ENCODE measurements at places on chromosomes 2 and 18.

DNA sequence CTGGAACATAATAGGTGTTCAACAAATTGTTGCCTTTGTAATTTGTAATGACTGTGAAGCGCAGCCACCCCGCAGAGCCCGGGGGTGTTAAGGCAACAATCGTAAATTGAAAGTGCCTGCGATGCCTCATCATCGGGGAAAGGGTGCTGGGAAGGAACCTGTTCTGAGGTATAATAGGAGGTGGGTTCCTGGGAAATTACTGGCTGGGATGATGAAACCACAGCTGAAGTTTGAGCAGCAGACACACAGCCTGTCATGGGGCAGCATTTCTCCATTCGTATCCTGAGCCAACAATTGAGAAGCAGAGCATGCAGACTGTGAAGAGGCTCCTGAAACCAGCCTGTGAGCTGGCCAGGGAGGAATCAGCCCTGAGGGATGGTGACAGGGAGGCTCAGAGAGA lies 404.0 kb upstream of the MYT1L start:
- DNase-seq, result no peak

DNA sequence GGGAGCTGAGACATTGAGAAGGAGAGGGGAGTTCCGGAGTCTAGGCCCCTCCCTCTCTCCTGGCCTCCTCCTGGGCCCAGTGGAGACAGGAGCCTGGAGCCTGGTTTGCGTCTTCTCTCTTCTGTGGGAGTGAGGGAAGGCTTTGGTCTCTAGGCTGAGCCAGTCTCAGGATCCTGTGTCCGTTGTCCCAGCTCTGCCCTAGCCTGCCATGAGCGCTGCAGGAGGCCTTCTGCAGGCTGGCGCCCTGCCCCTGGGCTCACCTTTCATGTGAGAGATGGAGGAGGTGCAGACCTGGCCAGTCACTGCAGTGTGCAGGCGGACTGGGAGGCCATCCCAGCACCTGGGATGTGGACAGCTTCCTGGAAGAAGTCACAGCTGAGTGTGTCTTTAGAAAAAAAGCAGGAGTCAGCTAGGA lies 8.7 kb downstream of the IMPA2 start:
- no peak for DNase-seq

GRCh38 chr2:200585730-200586643 lies at the start of gene AOX1:
AOX1 (plus strand) TSS chr2:200586014; CDS start chr2:200586109, 95 bp downstream.
- peak; percentile 44 for DNase-seq

DNA sequence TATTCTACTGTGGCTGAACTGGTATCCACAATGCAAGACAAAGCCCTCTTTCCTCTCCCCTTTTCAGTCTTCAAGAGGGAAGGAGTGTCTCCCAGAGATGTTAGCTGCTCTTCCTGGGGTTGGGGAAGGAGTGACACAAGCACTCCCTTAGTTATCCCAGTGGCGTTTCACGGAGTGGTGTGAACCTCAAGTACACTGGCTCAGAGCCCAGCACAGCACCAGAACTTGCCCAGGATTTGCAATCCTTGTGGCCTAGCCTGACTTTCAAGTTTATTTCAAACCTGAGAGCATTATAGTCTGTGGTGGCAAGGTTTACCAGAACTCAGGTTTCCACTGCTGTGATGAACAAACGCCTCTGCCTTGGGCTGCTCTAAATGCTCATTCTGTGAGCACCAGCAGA lies 162.5 kb downstream of the CCDC102B start:
- DNase-seq, result no peak

DNA sequence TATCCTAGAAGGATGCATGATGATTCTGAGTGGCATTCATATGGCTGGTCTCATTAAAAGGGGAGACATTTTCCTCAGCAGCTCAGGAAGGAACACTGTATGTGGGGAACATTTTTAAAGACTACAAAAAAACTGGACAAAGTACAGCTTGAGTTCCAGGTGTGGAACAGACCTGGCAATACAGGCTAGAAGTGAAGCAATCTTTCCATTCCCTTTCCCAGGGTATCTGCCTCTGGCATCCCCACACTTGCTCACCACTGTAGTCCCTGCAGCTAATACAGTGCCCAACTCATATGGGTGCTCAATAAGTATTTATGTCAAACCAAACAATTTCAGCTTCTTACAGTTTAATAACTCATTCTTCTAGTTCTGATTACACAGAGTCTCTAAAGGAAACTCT lies 8.1 kb downstream of the RNF103 start:
- no peak for DNase-seq

- DNase-seq, result no peak
These were observed 411 bp downstream of the RNASEH1 start for GRCh38 chr2:3557639-3558204.

- DNase-seq, result no peak
These were observed 151.3 kb downstream of the KCTD1 start for GRCh38 chr18:26397019-26397418.

GRCh38 chr18:13587001-13587400 lies 139.4 kb downstream of the FAM210A start:
- DNase-seq, result no peak

DNA sequence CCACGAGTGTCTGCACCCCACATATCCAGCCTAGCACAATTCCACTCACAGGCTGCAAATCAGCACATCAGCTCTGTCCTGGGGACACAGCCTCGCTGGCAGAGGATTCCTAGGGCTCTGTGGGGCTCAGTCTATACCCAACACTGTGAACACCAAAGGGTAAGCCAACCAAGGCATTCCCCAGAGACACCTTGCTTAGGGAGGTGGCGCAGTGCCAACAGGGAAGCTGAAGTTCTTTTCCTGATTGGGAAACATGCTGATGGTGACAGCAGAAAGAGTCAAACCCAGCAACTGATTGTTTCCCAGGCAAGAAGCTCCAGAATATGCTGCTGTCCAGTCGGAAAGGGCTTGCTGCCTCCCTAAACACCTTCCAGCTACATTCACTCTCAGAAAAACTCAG lies 55.8 kb downstream of the TTC32 start:
- no peak for DNase-seq

- DNase-seq, result no peak
These were observed 472.6 kb downstream of the TXNL1 start for GRCh38 chr18:56165601-56166355.

DNA sequence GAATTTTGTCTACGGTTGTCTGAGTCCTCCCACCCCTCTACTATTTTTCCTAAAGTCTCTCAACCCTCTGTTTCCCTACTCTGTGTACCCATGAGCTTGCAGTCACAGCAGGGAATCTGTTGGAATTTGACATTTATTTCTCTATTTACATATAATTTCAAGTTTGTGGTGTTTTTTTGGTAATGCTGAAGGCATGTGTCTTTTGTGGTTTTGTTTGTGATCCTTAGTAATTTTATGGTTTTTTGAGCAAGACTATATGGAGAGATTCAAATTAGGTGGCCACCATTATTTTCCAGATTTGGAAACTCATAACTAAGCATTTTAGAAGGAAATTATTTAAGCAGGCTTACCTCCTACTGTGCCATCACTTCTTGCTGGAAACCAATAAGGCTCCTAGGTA lies 27.2 kb upstream of the FBLN7 start:
- no peak for DNase-seq

DNA sequence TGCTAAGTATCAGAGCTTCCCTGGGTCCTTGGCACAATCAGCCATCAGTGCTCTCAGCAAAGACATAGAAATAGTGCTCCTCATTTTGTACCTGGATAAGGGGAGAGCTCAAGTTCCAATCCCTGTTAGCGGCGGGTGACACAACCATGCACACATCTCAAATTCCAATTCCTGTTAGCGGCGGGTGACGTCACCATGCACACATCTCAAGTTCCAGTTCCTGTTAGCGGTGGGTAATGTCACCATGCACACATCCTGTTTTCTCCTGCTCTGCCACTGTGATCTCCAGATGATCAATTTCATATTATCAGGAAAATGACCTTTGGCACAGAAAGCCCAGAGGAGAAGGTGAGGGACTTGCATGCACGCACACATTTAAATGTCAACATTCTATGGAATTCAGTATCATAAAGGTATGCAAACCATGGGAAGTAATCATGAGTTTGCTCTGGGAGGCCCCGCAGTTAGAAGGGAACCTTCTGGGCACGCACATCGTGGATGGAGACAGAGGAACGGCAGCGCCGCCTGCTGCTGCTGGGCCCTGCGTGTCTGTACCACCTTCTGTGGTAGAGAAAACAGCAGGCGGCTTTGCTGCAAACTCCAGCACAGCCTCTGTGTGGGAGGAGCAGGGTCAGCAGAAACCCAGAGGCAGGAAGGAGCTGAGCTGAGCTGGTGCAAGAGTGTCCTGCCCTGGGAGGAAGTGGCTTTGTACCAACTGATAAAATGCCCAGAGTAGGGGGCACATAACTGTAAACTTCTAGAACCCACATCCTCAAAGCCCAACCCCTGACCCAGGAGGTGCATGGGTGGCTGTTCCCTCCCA lies 77.8 kb downstream of the MBP start:
- peak; percentile 54 for DNase-seq

DNA sequence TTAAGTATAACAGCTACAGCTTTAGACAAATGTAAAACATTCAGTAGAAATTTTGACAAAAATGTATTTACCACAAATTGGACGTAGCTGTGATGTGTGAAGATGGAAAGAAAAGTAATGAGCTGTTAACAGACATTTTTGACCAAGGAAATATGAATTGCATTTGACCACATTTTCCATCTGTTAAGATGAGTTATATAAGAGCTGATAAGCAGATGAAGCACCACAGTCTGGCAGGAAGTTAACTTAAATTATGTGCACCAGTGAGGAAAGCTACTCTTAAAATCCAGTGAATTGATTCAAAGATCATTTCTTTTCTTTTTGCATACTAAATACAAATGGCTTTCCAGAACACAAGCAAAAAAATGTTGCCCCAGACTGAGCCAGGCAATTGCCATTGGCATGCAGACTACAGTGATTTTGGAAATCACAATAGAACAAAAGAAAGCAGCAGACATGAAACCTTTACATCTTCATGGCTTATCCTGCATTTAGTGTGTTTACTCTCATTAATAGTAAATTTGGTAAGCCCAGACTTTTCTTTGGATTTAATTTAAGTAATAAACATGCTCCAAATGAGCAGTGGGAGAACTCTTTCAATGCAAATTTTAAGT lies 493.7 kb downstream of the TMX3 start:
- DNase-seq, result no peak

- no peak for DNase-seq
These were observed 540.6 kb upstream of the GCFC2 start for GRCh38 chr2:76251342-76251741.

DNA sequence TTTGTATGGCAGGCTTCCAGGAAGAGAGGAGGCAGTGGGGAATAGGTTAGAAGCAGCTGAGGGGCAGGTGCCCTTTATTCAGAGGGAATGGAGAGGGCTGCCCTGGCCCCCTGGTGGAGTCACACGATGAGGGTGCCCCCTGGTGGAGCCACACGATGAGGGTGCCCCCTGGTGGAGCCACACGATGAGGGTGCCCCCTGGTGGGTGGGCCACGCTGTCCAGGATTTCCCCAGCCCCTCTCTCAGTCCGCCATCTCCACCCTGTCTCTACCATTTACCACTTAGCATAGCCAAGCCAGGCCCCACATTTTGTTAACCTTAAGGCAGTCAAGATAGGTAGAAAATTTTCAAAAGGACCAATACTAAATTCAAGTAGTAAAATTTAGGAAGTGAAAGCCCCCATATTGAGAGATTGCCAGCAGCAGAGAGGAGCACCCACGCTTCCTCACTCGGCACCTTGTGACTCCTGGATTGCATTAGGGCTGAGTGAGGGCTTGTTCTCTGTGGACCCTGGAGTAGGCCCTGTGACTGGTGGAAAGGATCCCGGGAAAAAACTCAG lies 10.4 kb upstream of the FAM228A start:
- DNase-seq, result peak; percentile 14

- no peak for DNase-seq
These were observed 15.8 kb downstream of the CWC22 start for GRCh38 chr2:179991344-179991743.

DNA sequence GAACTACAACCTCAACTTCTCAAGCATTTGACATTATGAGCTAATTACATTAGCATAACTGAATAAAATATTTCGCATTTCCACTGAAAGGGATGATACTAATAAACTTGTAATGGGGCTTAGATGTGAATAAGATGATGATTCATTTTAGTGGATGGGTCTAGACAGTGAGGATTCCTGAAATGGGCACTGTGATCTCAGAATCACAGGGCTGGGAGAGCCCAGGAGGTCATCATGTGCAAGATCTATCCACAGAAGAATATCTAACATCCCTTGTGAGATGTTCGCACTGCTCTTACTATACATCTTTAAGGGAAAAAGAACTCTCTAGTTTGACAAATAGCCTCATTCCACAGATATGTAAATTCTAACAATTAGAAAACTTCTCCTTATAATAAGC lies 245.7 kb downstream of the DYM start:
- DNase-seq, result no peak

GRCh38 chr2:226002438-226002837 lies 602.9 kb downstream of the NYAP2 start:
- no peak for DNase-seq

DNA sequence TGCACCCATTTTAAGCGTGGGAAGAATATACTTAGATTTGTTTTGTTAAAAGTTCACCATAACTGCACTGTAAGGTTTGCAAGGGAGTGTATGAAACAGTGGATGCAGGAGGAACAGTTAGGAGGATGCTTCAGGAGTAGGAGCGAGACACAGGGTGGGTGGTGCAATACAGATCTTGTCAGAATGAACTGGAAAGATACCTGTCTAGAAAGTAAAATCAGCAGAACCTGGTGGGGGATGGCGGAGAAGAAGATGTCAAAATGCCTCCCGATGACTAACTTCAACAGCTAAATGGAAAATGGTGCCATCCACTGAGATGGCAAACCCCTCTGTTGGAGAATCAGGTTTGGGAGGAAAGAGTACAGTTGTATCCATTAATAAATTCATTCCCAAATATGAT lies 18.2 kb downstream of the LANCL1 start:
- no peak for DNase-seq

- no peak for DNase-seq
These were observed 58.7 kb downstream of the DTNB start for GRCh38 chr2:25614711-25615110.

DNA sequence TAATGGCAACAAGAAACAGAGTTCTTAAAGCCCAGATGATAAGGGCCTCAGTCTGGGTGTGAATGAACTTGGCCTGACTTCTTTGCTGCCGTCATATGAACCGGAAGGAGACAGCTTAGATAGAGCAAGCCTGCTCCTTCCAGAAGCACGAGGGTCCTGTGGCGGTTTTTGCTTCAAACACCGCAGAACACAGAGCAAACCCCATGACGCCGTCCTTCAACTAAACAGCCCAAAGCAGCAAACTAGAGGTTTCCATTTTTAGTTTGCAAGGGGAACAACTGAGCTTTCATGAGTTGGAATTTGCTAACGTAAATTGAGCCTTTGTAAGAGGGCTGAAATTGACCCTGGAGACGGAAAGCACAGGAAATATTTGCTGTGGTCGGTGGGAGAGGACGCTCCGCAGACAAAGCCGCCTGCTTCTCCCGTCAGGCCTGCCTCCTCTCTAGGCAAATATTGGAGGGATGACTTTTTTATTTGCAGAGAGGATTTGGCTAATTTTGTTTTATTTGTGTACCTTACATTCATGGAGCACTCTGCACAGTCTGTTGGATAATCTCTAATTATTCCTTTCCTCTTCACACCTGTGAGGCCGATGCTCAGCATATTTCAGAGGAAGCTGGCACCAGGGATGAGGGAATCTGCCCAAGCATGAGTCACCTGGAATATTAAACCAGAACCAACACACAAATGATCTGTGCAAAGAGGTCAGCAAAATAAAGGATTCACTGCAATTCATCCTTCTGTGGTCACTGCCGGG lies 134.0 kb upstream of the NCK2 start:
- DNase-seq, result peak; percentile 7

All from neural crest cell (in vitro differentiated cells).